Activated CD4-positive, alpha-beta T cell treated with anti-CD3 and anti-CD28 coated beads, Interleukin-2, amount 10 ng/mL, durations not matched to agents 7 days and 5 days (primary cell): ENCODE measurements at places on chromosomes 4 and X. TPM values are rescaled to one million over a fixed set of nuclear protein-coding genes. Genes with fewer than 3 reads are reported as not detected.

- no peak for DNase-seq
These were observed at the start of gene FABP2 for GRCh38 chr4:119321921-119322687. Gene FABP2, minus strand, starts transcription at chr4:119322138. Its CDS starts 36 bp downstream, at chr4:119322102.

DNA sequence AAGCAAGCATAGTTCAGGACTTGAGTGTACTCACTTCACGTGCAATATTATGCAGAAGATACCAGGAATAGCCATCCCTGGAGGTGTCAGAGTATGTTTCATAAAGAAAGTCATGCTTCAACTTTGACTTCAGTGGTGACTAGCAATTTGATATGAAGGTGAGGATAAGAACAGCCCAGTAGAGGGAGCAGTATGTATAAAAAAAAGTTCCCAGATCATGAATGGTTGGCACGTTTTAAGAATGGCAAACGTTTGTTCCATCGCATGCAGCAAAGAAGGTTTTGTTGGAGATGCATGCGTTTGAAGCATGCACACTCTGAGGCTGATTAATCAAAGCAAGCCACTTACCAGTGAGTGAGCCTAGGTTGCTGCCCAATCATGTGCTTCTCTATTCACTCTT lies 33.5 kb upstream of the SLITRK4 start:
- no peak for DNase-seq

GRCh38 chr4:83388313-83388676 lies 53.6 kb upstream of the HPSE start:
- peak; percentile 68 for DNase-seq

GRCh38 chr4:184473499-184474262 lies 669 bp downstream of the IRF2 start:
- peak; percentile 68 for DNase-seq

GRCh38 chr4:185341377-185341776 lies 54.3 kb downstream of the LRP2BP start:
- DNase-seq: no peak

DNA sequence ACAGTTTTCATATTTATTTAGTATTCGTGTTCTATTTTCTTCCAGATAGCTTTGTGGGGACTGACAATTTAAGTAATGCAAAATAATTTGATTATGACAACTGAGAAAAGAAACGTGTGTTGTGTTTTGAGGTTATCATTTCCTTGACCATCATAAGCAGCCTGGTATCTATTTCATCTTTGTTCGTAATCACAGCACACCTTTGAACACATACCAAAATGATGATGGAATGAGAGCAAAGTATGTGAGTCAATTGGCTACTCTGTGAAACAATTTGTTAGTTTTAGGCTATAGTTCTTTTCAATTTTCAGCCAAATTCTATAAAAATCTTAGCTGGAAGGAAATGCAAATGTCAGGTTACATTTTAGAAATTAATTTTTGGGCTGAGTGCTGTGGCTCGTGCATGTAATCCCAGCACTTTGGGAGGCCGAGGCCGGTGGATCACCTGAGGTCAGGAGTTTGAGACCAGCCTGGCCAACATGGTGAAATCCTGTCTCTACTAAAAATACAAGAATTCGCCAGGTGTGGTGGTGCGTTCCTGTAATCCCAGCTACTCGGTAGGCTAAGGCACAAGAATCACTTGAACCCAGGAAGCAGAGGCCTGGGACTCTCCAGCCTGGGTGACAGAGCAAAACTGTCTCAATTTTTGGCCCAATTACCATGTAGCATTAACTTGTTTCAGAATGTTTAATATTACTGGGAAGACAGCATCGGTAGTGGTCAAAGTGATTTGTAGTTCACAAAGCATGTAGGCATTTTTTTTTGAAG lies 1.1 kb upstream of the DUSP21 start:
- no peak for DNase-seq

DNA sequence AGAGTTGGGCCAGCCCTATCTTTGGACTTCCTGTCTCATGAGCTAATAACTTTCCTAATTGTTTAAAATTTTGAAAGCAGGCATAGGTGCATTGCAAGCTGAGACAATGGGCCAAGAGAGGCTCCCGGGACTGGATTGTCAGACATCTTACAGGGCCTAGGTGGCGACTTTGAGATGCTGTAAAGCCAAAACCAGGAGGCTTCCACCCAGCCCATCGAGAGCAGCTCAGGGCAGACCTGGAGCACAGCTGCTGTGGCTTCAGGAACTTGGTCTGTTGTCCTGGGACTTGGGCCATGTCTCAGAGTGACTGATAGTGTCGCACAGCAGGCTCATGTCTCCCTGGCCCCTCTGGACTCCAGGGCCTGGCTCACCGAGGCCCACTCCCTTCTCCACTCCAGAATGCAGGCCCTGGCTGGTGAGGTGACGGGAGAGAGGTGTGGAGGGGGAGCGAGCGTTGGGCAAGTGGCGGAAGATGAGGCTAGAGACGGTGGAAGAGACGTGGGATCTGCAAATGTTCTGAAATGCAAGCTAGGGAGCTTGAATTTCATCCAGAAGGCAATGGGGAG lies 24.1 kb upstream of the MTM1 start:
- DNase-seq: peak; percentile 21

GRCh38 chr4:153036931-153037482 lies 100.9 kb downstream of the FHDC1 start:
- DNase-seq: no peak

DNA sequence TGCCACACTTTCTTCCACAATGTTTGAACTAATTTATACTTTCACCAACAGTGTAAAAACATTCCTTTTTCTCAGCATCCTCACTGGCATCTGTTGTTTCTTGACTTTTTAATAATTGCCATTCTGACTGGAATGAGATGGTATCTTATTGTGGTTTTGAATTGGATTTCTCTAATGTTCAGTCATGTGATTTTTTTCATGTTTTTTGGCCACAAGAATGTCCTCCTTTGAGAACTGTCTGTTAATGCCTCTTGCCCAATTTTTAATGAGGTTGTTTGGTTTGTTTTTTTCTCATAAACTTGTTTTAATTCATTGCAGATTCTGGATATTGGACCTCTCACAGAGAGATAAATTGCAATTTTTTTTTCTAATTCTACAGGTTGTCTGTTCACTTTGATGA lies 1195.2 kb downstream of the TECRL start:
- no peak for DNase-seq

GRCh38 chrX:4830880-4831557 lies 1117.6 kb upstream of the PRKX start:
- DNase-seq: no peak

GRCh38 chr4:19438233-19438632 lies 813.5 kb upstream of the SLIT2 start:
- DNase-seq: no peak

- DNase-seq: no peak
These were observed 691.5 kb upstream of the POU3F4 start for GRCh38 chrX:82816562-82816961.

- no peak for DNase-seq
These were observed 11.8 kb upstream of the MAN2B2 start for GRCh38 chr4:6562931-6563901.

DNA sequence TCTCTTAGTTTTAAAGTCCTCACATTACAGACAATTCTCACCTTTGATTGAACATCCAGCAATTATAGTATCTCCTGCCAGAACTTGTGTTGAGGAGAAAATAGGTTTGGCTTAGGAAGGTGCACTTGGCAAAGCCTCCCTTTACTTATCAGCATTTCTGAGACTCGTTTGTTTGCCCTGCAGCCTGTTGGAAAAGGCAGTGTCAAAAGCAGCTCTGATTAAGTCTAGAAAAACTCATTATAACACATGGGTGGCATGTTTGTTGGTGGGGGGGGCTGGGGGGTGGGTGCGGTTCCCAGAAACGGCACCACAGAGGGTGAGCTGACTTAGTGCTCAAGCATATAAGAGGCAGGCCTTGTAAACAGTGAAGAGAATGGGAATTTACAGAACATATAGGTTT lies 21.7 kb upstream of the PUDP start:
- no peak for DNase-seq

- no peak for DNase-seq
These were observed 8.1 kb upstream of the MRPL1 start for GRCh38 chr4:77854431-77855111.

BDH2 gene
- total RNA-seq: 15.5 TPM

AMTN gene
- total RNA-seq: not detected

ARHGAP24 gene
- total RNA-seq: not detected

TDO2 gene
- total RNA-seq: not detected

GPRASP3 gene
- 1.2 TPM for total RNA-seq

YY2 gene
- total RNA-seq: 1.5 TPM
